ENCODE measurements at places on chromosomes 2 and 18. TPM values are rescaled to one million over a fixed set of nuclear protein-coding genes. Genes with fewer than 3 reads are reported as not detected.

GRCh38 chr2:85889627-85890281, 964 bp upstream of the ST3GAL5 start:
- DNase-seq: peak; percentile 52

DNA sequence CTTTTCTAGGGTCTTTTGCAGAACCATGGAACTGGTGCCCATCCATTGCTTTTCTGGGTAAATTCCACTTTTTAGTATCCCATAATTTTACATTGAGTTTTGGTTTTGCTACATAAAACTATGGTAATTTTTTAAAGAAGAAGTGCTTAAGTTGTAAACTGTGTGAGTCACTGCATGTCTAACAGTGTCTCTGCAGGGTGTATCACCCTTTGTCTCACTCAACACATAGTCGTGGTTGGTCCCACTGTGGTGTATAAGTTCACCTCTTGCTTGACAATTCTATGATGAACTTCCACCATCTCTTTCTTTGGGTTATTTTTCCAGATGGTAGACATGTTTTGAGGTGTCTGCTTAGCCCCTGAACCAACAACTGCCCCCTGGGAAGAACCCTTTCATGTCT, 10.5 kb downstream of the SCTR start:
- no peak for DNase-seq

DNA sequence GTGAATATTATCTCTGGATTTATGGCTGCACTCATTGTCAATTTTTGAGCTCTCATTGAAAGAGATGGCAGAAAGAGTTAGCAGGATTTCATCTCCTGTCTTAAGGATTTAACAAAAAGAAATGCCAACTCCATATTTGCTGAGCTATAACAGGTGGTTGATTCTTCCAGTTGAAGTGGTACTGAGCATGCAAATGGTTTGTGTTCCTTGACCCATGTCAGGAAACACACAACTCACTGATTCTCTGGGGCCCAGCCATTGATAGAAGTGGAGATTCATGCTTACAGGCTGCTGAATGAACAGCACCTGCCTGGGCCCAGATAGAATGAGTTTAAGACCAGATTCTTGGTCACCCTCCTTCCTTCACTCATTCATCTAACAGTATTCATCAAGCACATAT, 128.8 kb downstream of the CERS6 start:
- no peak for DNase-seq

Gene SP140L
- total RNA-seq: 39.0 TPM

GRCh38 chr2:229129738-229130371, 141.2 kb downstream of the PID1 start:
- DNase-seq: peak; percentile 44

Gene BOK
- total RNA-seq: 16.0 TPM

All from ureter (tissue), 1 donor.